ENCODE measurements at places on chromosomes 6 and 20.

- no peak for DNase-seq
These were observed 136.4 kb upstream of the RREB1 start for GRCh38 chr6:6971369-6971768.

- no peak for DNase-seq
These were observed 10.3 kb upstream of the MTRF1L start for GRCh38 chr6:153012856-153013255.

GRCh38 chr20:35606127-35606526 is 9.5 kb upstream of the SPAG4 start:
- no peak for DNase-seq

- DNase-seq, result no peak
These were observed 603.4 kb upstream of the JAG1 start for GRCh38 chr20:11277170-11277569.

GRCh38 chr6:71205336-71205956 is 83.2 kb upstream of the OGFRL1 start:
- DNase-seq, result no peak

DNA sequence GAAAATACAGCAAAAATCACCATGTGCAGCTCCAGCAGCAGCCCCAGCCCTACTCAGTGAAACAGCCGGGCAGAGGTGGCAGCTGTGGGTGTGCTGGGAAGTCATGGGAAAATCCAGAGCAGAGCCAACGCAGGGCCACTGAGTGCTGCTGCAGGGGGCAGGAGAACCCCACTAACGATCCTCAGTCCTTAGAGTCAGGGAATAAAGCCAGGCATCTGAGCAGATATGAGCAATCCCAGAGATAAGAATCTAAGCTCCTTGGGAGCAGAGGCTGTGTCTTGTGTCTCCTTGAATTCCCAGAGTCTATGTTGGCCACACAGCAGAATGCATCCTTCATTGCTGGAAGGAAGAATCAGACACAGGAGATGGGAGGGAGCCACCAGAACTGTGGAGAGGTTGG is 493.1 kb upstream of the MAP3K7 start:
- DNase-seq, result no peak

- no peak for DNase-seq
These were observed 60.5 kb upstream of the EXOC2 start for GRCh38 chr6:753486-753885.

GRCh38 chr20:49344975-49345374 is 67.1 kb upstream of the ZNFX1 start:
- DNase-seq, result no peak
